Bronchial epithelial cell (primary cell): ENCODE measurements at places on chromosomes 3 and 15. TPM values are rescaled to one million over a fixed set of nuclear protein-coding genes. Genes with fewer than 3 reads are reported as not detected.
A peak's percentile ranks its signal among the peaks of the same experiment; 100 is the strongest.

- DNase-seq, result no peak
Observed at GRCh38 chr3:57778494-57778893, 22.4 kb downstream of the SLMAP start.

SLC35G2 gene
- total RNA-seq, result 2.1 and 2.9 TPM in 2 replicates

GRCh38 chr15:90903733-90904536, 833 bp downstream of the MAN2A2 start:
- DNase-seq, result peak; percentile 27

DNA sequence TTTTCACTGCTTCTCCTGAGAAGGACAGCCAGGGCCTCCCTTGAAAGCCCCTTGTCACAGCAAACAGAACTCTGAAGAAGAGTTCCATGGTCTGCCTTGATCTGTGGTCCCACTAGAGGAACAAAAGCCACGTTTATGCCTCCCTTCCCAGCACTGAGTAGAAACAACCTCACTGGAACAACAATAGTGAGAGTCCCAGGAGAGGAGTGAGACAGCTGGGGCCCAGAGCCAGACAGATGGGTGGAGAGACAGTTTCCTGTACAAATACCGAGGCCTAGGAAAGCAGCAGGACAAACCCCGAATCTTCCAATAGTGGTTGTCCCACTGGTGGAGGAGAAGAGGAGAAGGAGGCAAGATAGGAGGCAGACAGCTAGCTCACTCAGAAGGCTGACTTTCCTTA, 106.1 kb downstream of the WDR76 start:
- no peak for DNase-seq

DNA sequence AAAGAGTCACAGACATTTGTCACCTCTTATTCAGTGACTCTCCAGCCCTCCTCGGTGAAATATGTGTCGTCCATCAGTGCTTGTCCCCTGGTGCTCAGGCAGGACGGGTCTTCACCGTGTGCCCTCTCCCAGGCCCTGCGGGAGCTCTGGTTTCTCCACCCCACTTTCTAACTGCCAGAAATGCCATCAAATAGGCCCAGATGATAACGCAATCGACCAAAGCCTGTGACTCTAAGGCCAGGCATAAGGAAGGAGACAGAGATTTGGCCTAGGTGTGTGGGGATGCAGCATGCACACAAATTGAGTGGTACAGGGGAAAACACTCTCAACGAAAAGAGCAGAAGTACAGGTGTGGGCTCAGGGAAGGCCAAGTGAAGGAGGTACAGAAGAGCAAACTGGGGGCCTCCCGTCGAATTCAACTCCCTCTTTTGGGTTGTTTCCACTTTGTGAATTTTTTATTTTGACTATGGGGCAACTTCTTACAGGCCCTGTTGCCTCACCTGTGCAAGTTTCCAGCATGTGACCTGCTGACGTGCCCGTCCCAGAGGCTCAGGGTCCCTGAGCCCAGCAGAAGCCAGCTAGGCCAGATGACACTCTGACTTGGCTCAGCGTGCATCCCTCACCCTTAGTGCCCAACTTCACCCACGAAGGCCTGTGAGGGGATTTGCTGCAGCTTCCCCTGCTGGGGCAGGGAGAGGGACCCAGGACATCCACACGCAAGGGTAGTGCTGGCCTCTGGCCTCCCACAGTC, 4.7 kb downstream of the NUP210 start:
- DNase-seq, result no peak

GRCh38 chr3:149667576-149667975, 9.8 kb upstream of the WWTR1 start:
- no peak for DNase-seq

GOLGA8K gene
- total RNA-seq, result 0.13 and 0.26 TPM in 2 replicates
